ENCODE measurements at places on chromosomes 2 and 18. TPM values are rescaled to one million over a fixed set of nuclear protein-coding genes. Genes with fewer than 3 reads are reported as not detected.

PLEKHH2 gene
- 1.1 TPM for polyA plus RNA-seq

SERPINB12 gene
- polyA plus RNA-seq = not detected

CDH7 gene
- polyA plus RNA-seq = 7.4 TPM

NOL4 gene
- polyA plus RNA-seq = 61.0 TPM

SP140 gene
- 0.74 TPM for polyA plus RNA-seq

THSD7B gene
- 0.46 TPM for polyA plus RNA-seq

MARCHF4 gene
- polyA plus RNA-seq = 13.0 TPM

SLC8A1 gene
- 18.7 TPM for polyA plus RNA-seq

ACOXL gene
- polyA plus RNA-seq = 0.12 TPM

MAPK4 gene
- 12.7 TPM for polyA plus RNA-seq

BCL2 gene
- polyA plus RNA-seq = 3.4 TPM

SH2D6 gene
- polyA plus RNA-seq = not detected

COLEC11 gene
- 1.7 TPM for polyA plus RNA-seq

ACVR1C gene
- 0.64 TPM for polyA plus RNA-seq

GCG gene
- polyA plus RNA-seq = not detected

CHRNG gene
- polyA plus RNA-seq = not detected

HOXD11 gene
- polyA plus RNA-seq = not detected

RAB6C gene
- polyA plus RNA-seq = 0.52 TPM

THAP4 gene
- polyA plus RNA-seq = 30.8 TPM

FAM161A gene
- polyA plus RNA-seq = 12.0 TPM
